ENCODE measurements at places on chromosomes 2 and 18. TPM values are rescaled to one million over a fixed set of nuclear protein-coding genes. Genes with fewer than 3 reads are reported as not detected.
A peak's percentile ranks its signal among the peaks of the same experiment; 100 is the strongest.

OTX1 gene
- 0.59 TPM for total RNA-seq

GRCh38 chr2:54803783-54804751, 80.6 kb downstream of the EML6 start:
- peak; percentile 24 for DNase-seq

DNA sequence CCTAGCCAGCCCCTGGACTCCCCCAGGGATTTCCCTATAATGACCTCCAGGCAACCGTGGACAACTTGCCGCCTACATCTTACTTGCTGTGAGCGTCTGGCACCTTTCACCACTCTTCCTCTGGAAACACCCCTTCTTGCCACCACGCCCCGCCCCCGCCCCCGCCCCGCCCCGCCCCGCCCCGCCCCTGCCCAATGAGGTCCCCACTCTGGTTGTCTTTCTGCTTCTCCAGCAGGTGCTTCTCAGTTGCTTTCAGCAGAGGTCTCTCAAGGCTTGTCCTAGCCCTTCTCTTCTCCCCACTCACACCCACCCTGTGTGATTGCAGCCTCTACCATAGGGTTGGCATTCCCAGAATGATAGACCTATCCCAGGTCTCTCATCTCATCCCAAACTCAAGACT, 214.5 kb downstream of the EN1 start:
- DNase-seq, result no peak

GRCh38 chr2:72913486-72914205, 3.7 kb upstream of the EMX1 start:
- DNase-seq, result no peak
